GM12891 (cell line): ENCODE measurements at places on chromosomes 6 and 20.
A peak's percentile ranks its signal among the peaks of the same experiment; 100 is the strongest.

DNA sequence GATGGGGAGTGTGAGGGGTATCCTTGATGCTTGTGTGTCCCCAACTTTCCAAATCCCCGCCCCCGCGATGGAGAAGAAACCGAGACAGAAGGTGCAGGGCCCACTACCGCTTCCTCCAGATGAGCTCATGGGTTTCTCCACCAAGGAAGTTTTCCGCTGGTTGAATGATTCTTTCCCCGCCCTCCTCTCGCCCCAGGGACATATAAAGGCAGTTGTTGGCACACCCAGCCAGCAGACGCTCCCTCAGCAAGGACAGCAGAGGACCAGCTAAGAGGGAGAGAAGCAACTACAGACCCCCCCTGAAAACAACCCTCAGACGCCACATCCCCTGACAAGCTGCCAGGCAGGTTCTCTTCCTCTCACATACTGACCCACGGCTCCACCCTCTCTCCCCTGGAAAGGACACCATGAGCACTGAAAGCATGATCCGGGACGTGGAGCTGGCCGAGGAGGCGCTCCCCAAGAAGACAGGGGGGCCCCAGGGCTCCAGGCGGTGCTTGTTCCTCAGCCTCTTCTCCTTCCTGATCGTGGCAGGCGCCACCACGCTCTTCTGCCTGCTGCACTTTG is at the start of gene TNF:
Gene TNF, plus strand, starts transcription at position 231 of the 567 bp plus-strand sequence. Its CDS starts 177 bp downstream, at position 408.
- peak; percentile 66 for DNase-seq

GRCh38 chr6:162785632-162786242 is 58.0 kb downstream of the PACRG start:
- no peak for DNase-seq

DNA sequence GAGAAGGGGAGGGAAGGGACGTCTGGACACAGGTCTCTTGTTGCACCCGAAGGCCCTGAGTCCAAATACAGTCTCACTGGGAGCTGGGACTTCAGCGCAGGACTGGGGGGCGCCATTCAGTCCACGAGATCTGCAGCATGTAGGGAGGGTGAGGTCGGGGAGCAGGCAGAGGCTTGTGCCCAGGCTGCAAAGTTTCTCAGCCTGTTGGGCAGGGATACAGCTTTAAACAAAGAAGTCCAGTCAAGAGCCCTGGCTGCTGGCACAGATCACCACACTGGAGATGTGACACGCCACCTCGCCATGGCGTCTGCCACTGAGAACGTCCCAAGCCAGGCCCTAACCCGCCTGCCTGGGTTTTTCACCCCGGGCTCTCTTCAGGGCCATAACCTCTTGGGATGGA is 256.6 kb downstream of the DLL1 start:
- no peak for DNase-seq

DNA sequence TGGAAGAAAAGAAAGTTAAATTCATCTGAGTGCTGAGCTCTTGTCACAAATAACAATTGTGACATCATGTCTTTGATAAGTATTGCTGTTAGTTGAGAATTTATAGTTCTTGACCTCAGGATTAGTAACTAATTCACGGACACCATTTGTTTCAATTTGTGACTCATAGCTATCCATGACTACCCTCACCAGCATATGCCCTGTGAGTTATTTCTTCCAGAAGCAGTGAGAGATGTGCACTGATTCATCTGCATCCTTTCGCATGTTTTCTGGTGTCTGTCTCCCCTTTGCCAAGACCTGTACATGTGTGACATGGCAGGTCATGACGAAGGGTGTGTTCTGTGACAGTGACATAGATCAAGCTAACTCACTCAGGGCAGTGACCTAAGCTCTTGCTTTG is 86.9 kb downstream of the SOBP start:
- no peak for DNase-seq

- DNase-seq, result no peak
These were observed 32.5 kb downstream of the TBX18 start for GRCh38 chr6:84731901-84732300.

DNA sequence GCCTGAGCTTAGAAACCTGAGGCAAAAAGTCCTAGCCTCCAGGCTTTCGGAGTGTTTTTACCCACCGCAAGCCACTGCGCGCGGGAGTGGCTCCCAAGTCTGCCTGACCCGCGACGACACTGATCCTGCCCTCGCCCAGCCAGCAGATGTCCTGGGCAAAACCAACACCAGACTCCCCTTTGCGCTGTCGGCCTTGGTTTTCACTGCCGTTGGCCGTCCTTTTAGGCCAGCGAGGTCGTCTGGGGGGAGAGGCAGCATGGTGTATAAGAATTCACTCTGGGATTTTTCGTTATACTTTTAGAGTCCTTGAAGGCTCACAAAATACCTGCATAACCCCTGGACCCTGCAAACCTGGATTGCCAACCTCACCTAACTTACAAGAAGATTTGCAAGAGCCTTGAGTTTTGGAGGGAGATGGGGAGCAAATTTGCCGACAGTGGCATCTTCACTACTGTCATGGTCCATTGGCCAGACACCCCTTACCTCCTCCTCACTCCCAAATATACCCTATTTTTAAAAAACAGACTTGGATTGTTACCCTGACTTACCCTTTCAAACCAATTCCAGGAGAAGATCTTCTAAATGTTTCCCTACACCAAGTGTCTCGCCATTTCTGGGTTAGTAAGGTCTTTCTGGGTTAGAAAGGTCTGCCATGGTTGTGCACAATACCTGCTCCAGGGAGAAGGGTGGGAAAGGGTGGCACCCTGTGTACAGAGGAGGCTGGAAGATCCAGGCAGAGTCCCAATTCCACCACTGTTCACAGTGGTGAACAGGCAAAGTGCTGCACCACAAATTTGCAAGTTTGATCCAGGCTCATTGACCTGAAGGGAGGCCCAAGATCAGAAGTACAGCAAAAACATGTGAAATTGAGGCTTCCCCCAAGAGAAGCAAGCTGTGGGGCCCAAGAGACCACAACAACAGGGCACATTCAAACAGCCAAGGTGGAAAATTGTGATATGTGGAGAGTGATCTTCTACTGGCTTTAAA is 4.4 kb downstream of the FOXA2 start:
- no peak for DNase-seq

GRCh38 chr20:62838128-62838891 is 21.5 kb downstream of the COL9A3 start:
- DNase-seq, result no peak

- DNase-seq, result no peak
These were observed 143.0 kb downstream of the FNDC1 start for GRCh38 chr6:159312206-159312605.

GRCh38 chr6:143958839-143959399 is 49.1 kb downstream of the PLAGL1 start:
- no peak for DNase-seq

DNA sequence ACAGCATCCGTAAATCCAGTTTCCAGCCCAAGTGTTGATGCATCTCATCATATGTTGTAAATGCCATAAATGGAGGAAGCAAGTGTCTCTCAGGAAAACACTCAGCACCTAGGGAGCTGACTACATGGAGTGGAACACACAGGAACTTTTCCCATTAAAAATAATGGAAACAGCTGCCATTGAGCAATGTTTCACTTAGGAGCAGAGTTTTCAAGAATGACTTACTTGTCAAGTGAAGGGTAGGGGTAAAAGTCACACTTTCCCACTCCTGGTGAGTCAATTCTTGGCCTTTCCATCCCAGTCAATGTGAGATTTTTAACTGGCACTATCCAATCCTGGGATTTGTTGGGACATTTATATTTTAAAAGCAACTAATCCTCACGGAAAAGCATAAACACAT is 119.4 kb upstream of the ASF1A start:
- DNase-seq, result no peak

DNA sequence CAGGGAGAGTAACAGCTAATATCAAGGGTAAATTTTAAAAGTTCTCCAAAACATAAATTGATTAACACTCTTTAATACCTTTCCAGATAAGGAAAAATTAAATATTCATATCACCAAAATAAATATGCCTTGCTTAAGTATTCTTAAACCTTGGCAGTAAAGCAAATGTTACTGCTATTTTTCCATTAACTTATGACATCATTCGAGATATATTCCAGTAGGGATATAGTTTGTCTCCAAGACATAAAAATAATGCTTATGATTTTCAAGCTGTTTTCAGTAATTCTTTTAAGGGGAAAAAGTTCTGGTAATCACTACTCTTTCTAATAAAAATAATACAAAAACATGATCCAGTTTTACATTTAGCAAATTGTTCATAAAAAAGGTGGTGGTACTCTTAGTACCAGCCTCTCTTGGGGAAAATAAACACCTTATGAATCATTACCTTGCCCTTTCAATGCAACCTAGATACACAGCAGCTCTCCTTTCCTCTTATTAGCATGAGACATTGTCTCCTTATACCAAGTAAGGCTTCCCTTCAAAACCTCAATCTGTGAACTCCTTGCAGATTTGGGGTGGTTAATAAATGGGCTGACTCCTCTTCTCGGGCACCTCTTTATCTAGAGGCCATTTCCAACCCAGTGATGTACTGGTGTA is 31.5 kb upstream of the LTV1 start:
- no peak for DNase-seq

DNA sequence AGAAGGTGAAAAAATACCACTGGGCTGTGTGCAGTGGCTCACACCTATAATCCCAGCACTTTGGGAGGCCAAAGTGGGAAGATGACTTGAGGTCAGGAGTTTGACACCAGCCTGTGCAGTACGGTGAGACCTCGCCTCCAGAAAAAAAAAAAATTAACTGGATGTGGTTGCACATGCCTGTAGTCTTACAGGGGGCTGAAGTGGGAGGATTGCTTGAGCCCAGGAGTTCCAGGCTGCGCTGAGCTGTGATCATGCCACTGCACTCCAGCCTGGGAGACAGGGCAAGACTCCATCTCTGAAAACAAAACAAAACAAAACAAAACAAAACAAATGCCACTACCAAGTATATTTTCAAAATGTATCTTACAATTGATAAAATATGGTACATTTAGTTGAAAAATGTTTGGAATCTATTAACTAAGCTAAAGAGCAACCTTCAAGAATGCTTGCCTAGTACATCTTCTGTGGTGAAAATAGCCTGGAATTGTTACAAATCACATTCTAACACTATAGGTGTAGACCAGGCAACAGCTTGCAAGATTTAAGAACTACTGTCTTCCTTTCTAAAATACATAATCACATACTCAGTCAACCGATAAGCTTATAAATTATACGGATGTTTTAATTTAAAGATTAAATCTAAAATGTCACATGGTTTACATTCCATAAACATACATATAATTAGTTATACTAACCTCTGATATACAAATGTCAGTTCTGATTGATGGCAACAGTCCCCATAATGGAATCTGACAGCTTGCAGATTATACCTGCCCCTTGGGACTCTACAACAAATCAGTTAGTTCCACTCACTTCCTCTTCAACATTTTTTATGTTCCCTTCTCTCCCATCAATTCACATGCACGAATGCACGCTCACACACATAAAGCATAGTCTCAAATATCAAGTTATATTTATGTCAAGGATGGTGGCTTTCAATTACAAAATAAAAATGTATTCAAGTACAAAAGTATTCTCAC is 150.8 kb downstream of the ASCC3 start:
- DNase-seq, result no peak

- DNase-seq, result no peak
These were observed 23.6 kb downstream of the XRN2 start for GRCh38 chr20:21326700-21327099.

- no peak for DNase-seq
These were observed 95.2 kb downstream of the RREB1 start for GRCh38 chr6:7202950-7203349.

DNA sequence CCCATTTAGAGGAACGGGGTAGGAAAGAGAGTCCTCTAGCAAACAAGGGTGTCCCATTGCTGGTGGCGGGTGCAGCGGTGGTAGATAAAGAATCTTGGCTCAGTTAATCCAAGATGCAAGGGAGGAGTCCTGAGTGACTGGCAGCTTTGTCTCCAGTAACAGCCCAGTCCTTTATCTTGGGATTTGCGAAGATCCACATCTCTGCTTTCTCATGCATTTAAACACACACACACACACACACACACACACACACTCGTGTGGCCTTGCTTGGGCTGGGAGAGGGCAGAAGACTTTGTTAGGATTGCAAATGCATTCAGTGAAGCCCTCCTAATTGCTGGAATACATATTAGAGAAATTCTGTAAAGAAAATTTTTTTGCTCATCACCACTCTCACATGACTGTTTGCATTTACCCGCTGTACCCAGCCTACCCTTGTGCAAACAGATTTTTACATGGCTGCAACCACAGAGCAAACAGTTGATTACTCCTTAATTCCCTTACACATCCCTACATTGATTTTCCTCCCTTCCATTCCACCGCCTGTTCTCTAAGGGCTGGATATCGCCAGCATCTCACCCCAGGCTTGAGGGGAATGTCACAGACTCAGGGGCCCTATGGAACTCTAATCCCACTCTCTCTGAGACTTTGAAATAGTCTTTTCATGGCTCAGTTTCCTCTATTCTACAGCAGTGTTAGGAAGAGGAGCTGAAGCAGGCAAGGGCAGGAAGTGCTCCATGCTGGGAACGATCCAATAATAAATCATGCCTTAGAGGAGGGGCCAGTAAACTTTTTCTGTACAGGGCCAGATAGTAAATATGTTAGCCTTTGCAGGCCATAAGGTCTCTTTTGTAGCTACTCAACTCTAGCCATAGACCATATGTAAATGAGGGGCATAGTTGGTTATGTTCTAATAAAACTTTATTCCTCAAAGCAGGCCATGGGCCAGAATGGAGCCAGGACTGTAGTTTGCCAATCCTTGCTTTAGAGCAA is 3.5 kb downstream of the C6orf132 start:
- no peak for DNase-seq
